Endodermal cell (in vitro differentiated cells): ENCODE measurements at places on chromosomes 6 and 20. TPM values are rescaled to one million over a fixed set of nuclear protein-coding genes. Genes with fewer than 3 reads are reported as not detected.

Gene NRSN1
- total RNA-seq = not detected in 3 replicates

Gene LPIN3
- total RNA-seq = 11.2 and 13.2 TPM in 2 replicates

DNA sequence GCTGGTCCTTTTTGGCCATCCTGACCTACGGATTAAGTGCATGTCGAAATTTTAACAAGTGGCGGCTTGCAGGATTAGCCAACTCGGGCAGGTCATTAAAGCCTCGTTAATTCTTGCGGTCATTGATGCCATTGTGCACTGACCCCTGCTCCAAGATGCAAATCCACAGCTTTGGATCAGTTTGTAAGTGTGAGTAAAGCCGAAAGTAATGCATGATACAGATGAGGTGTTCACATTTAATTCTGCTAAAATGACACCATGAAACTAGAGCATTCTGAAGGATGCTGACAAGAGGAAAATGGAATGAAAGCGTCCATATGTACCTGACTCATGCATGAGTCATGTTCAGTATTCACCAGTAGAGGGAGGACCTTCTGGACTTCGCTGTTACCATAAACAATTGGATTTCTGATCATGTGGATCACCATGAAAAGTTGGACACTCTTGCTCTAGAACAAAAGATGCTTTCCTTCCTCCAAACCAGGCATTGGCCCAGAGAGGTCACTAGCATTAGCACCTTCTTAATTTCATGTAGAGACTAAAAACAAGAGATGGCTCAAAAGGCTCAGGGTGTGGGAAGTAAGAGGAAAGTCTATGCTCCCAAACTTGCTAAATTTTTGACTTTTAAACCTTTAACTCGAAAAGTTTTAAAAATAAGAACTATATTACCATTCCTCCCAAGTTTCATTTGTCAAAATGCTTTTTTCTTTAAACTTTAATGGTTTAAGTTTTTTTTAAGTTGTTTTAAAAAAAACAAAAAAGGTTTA is 48.0 kb downstream of the MUC22 start:
- DNase-seq = no peak

GRCh38 chr6:15500078-15500740 is 162.6 kb downstream of the DTNBP1 start:
- no peak for DNase-seq

- peak; percentile 77 for DNase-seq
Measured at GRCh38 chr20:4038047-4038459, 22.7 kb upstream of the RNF24 start.

- DNase-seq = no peak
Measured at GRCh38 chr6:88748141-88748540, 215.3 kb downstream of the RNGTT start.
